ENCODE measurements at places on chromosomes 6 and 20.

DNA sequence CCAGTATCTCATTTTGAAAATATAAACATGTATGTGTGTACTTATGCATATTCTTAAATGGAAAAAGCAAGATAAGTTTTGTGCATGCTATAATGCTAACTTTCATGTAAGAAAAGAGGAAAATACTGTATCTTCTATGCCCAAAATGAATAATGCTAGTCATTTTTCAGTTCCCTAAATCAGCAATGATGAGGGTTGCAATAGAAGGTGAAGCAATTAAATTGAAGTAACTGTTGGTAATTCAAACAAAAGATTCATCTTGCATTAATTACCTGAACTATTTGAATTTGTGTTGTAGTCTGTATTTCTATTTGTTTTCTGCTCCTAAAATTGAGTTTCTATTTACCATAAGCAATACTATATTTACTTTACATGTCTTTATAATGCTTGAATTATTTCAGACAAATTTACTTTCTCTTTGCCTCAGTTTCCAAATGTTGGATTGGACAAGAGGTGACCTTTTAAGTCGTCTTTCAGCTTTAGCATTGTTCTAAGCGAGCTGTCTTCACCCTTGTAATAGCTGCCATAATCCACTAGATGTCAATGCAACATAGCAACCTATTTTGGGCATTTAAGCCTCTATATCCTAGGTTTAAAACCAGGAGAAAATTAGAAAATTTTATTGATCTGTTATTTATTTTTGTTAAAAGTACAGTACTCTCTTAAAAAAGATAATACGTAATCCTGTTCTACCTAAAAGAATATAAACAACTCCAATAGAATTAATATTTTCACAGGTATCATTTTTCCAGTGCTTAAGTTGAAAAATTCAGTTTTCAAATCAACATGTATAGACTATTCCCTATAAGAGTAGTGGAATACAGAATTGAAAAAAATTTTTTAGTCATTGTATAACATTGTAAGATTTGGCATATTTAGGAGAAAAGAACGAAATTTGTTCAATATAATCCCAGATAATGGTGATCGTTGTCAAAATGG lies 52.3 kb upstream of the IFNGR1 start:
- DNase-seq: no peak

GRCh38 chr6:105432797-105433196 lies 29.9 kb upstream of the PREP start:
- no peak for DNase-seq

DNA sequence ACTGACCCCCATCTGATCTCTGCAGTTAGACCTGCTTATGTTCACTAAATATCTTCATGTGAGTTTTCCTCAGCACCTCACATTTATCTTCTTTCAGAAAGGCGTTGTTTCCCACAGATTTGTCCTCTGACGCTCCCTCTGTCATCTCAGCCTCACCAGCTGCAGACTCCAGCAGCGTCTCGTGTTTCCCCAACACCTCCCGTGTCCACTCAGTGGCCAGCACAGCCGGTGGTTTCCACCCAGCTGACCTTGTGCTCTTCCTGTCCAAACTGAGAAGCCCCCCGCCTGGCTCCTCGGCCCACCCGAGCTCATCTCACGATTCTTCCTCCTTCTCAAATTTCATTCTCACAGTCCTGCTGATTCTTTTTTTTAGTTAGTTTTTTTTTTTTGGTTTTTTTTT lies 12.5 kb downstream of the ERMARD start:
- DNase-seq: no peak

DNA sequence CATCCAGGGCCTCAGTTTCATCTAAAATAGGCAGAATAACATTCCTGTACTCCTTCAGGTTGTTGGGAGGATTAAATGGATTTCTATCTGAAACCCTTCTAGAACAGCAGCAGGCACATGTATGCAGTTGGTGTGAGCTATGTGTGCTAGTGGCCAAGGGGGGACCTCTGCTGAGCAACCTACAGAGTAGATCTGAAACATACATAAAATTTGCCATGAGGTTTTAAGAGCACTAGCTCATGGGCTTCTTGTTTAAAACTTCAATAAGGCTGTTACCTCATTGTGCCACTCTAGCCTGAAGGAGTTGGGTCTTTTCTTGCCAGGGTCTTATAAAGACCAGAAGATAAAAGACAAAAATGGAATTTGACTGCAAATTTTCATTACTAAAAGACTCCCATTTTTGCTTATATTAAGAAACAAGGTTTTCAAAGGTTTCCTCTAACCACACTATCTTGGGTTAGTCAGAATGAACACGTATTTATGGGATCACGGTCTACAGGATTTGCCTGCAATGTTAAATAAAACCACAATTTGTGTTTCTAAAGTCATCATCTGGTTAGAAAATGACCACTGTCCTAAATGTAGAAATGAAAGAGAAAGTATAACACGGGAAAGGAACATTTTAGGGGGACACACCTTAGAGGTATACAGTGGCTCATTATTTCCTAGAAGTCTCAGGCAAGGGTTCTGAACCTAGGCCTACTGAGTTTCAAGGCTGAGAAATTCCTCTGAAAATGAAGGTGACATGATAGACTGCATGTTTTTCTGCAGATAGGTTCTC lies 144.9 kb upstream of the OLIG3 start:
- no peak for DNase-seq

- no peak for DNase-seq
These were observed 1.1 kb downstream of the CD109 start for GRCh38 chr6:73696966-73697655.

DNA sequence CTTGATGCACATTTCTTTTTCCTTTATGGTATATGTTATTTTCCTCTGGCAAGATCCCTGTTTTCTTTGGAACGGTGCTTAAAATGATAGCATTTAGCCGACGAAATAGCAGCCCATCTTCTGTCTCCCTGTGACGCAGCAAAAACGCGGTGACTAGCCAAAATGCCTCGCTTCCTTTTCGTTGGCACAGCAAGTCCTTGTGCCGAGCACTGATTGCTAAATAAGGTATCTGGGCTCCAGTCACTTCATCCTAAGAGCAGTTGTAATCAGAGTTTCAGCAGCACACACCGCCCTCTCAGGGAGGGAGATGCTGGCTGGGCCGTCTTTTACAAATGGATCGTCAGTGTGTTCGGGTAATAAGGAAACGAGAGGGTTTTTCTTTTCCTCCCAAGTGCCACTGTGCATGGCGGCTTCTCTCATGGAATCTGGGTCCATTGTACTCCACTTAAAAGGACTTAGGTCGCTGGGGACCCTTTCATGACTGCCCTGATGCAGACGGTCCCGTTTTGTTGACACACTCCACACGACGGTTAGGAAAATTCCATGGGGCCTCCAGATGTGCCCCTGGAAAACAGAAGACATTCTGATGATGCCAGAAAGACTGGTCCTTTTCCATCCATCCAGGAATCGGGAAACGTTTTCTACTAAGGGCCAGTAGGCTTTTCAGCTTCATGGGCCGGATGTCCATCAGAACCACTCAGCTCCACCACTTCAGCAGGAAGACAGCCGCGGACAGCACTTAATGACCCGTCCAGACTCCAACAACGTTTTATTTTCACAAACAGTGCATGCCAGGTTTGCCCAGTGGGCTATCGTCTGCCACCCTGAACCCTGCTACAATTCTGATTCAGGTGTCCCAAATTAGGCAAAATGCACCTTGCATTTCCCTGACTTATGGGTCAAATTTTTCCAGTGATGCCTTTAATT lies 185.5 kb downstream of the CDH4 start:
- DNase-seq: no peak

DNA sequence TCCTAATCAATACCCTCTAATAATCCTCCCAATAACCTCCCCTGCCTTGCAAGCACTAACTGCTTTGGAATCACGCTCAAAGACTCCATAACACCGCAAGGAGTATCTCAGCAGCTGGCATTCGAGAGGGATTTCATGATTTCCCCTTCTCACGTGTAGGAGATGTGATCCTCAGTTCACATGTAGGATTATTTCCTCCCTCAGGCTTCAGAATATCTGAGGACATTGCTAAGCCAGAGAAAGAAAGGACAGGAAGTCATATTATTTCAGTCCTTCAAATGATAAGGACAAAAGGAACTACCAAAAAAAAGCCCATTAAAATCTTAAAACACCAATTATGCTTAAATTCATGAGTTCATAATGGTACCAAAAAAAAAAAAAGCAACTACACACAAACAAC lies 122.9 kb downstream of the NFATC2 start:
- no peak for DNase-seq

DNA sequence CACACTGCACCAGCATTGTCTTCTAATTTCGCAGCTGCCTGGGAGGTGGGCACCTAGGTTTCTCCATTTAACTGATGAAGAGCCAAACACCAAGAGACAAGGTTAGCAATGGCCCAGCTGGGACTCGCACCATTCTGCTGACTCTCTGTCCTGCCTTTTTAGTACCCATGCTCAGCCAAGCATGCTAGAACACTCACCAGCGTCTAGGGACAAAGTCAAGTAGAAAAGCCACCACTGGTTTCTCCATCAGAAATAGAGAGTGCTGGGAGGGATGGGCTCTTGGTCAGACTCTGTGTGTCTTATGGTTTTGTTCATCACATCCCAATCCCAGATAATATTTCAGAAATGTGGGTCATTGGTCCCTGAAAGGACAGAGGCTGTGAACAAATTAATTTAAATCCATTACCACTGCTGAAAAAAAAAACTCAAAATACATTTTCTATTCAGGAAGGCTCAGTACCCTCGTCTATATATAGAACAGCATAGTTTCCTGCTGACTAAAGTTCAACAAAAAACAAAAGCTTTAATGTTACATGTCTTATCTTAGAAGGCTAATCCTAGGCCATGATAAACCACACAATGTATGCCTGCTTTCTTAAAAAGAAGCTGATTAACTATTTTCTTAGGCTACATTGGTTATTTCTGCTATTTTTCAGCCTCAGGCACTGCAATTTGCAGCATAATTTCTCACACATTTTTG lies 111.0 kb downstream of the TBC1D7 start:
- no peak for DNase-seq

DNA sequence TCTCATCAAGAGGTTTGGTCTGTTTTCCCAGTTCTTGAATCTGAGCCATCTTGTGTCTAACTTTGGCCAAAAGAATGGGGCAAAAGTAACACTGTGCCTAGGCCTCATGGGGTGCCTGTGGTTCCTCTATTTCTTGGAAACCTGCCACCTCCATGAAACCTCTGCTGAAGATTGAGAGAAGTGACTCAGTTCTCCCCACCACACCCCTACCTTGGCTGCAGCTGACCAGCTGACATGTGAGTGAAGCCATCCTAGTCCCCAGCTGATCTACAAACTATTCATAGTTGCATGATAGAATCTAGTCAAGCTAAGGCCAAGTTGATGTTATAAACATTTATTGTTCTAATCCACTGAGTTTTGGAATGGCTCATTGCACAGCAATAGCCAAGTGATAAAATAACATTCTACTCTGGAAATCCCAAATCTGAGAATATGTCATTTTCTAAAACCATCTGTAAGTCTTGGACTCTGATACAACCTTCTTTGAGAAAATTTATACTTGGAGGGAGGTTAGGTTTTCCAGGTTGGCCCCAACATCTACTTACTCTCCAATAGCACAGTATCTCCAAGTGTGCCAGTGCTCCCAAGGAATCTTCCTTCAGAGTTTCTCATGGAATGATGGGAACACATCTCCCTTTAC lies 107.0 kb upstream of the SMLR1 start:
- DNase-seq: no peak

DNA sequence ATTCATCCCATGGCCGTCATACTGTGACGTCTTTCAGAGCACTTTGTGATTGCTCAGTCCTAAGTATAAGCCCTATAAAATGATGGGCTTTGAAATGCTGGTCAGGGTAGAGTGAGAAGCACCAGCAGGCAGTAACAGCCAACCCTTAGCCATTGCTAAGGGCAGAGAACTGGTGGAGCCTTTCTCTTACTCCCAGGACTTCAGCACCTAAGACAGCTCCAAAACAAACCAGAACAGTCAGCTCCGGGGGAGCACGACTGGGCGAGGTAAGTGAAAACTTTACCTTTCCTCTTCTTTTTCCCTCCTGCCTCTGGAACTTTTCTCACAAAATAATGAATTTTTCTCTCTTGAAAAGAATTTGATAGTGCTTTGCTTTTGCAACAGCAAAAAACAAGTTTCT lies at the start of gene VIP:
Gene VIP (plus strand): TSS at position 104 of the 400 bp plus-strand sequence. CDS start 1,381 bp downstream, outside the sequence.
- no peak for DNase-seq

DNA sequence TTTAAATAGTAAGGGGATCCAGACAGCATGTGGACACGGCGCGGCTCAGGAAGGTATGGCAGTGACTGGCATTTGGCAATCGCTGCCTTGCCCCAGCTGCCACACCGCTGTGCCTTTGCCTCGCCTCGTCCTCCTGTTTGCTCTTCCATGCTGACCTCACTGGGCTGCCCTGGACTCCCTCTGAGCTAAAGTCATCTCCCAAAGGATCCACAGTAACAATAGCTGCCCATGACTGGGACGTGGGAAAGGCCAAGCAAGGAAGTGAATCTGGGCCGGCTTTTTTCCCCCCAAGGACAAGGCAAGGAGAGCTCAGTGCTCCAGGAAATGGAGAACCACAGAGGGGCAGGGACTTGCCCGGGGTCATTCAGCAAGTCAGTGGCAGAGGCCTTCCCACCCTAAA lies 48.1 kb downstream of the JPH2 start:
- DNase-seq: no peak

DNA sequence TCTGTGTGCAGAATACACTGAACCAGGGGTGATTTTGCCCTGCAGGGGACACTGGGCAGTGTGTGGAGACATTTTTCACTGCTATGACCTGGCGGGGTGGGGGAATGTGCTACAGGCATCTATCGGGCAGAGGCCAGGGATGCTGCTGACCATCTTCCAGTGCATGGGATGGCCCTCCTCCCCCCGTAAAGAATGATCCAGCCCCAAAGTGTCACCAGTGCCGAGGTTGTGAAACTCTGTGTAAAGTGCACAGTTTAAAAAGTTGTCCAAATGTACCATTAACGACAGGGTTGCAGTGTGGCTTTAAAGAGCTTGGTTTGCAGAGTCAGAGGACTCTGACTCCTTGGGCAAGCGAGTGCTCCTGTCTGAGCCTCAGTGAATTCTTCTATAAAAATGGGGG lies 72.1 kb downstream of the SULF2 start:
- no peak for DNase-seq

GRCh38 chr6:105253787-105254186 lies 74.0 kb upstream of the POPDC3 start:
- no peak for DNase-seq

DNA sequence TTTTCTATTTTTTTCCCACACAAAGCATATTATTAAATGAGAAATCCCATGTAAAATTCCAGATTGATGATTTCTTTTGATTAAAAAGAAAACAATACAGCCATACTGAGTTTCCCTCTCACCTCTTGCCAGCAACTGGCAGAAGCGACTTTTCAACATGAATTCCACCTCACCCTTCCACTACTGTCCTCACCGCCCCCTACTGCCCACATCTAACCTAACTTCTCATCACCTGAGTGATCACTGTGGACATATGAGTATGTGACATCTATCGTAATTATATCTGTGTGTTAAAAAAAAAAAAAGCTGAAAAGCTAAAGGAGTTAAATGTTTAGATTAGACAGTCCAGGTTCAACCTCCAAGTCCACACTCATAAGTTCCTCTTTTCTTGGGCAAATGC lies 528.6 kb downstream of the PRKN start:
- no peak for DNase-seq

DNA sequence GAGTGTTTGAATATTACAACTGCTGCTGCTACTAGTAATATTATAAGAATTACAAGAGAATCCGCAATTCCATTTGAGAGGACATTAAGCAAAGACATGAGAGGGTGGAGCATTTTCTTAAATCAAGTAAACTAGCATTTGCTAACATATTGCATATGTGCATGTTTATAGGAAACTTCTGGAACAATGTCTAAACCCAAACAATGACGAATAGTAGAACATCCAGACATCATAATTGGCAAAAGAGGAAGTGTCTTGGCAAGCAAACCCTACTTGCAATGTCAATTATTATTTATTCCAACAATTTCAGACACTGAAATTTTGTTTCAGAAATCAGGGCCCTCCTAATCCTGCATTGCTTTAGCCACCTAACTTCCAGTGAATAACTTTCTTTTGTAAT lies 1155.3 kb upstream of the GJE1 start:
- no peak for DNase-seq

Measured in stimulated activated CD8-positive, alpha-beta memory T cell treated with anti-CD3 and anti-CD28 coated beads, Interleukin-2, amount 100 ng/mL, for 1 hour (primary cell).